Activated naive CD8-positive, alpha-beta T cell treated with anti-CD3 and anti-CD28 coated beads, Interleukin-2, amount 10 ng/mL, durations not matched to agents 7 days and 5 days (primary cell): ENCODE measurements at places on chromosomes 7 and 10. TPM values are rescaled to one million over a fixed set of nuclear protein-coding genes. Genes with fewer than 3 reads are reported as not detected.

- no peak overlapping the region for H3K4me3 ChIP-seq
- H3K36me3 ChIP-seq: no peaks in the 10 kb centered on the region
- H3K27ac ChIP-seq: no peak overlapping the region
- no peak for DNase-seq
- no peaks in the 10 kb centered on the region for H3K27me3 ChIP-seq
Measured at GRCh38 chr7:53604201-53604600, 568.8 kb downstream of the POM121L12 start.

- H3K36me3 ChIP-seq: no peaks in the 10 kb centered on the region
- H3K4me1 ChIP-seq: no peaks in the 10 kb centered on the region
- H3K27ac ChIP-seq: no peak overlapping the region
- H3K27me3 ChIP-seq: no peaks in the 10 kb centered on the region
Measured at GRCh38 chr10:35745617-35746403, 103.7 kb upstream of the FZD8 start.

DNA sequence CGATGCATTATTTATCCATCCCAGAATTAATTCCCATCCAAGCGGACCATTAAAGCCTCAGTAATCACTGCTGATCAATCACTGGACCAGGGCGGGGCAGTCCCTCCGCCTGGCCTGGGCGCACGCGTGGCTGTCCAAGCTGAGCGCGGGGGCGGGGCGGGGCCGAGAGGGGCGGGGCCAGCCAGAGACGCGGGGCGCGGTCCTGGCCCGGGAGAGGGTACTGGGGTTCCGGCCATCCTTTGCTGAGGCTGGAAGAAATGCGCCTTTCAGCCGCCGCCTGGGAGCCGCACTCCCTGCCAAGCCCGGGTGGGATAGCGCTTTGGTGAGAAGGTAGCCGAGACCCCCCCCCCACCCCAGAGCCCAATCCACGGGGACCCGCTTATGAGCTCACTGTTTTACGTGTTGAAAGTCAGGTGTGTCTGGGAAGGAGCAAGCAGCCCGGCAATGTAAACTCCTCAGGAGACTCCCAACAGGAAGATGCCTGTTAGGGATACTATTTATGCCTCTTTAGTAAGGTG is at the start of gene ARHGAP22:
Gene ARHGAP22, minus strand, starts transcription at position 83 of the 518 bp plus-strand sequence. CDS start 277 bp downstream, outside the sequence.
- H3K27me3 ChIP-seq: peaks cover 32% of the 10 kb centered on the region
- peaks cover 3% of the 10 kb centered on the region for H3K4me1 ChIP-seq
- H3K36me3 ChIP-seq: no peaks in the 10 kb centered on the region
- DNase-seq: no peak

GRCh38 chr7:101411508-101411874 is 48.8 kb downstream of the COL26A1 start:
- peak overlapping the region; percentile 76 for H3K27ac ChIP-seq
- H3K4me3 ChIP-seq: peak overlapping the region; percentile 64
- no peaks in the 10 kb centered on the region for H3K36me3 ChIP-seq
- H3K27me3 ChIP-seq: peaks cover 2% of the 10 kb centered on the region
- H3K4me1 ChIP-seq: peaks cover 13% of the 10 kb centered on the region

DCLRE1A gene
- total RNA-seq: 12.2 TPM

DNA sequence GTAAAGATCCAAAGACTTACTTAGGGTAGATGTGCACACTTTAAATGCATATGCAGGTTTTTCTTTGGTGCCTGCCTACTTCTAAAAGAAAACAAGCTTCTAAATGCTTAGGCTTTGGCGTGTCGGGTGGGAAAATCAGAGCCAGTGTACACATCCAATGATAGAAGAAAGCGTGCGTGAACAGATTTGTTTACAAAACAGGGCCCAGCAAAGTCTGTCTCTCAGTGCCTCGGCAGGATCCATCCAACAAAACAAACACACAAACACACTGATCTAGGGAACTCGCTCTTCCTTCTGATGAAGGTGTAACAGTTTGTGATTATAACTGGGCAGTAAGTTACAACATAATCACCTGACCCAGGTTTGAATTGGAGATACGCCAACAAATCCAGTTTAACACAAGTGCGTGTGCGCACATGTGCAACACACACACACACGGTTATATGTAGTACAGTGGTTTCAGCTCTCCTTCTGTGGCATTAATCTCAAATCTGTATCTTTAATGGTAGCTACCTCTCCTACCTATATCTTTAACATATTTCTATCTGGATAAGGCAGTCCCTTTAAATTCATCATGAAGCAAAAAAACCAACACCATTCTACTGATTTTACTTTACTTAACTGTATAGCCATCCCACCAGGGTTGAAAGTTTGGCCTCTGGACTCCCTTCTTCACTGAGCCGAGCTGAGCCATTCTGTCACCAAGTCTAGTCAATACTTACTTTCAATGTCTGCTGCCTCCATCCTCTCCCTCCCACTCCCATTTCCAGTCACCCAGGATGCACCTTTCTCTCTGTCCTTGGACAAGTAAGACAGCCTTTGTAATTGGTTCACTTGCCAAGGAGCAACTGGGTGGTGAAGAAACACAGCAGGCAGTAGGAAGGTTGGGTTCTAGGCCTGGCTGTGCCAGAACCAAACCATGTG is 184.4 kb upstream of the KLF14 start:
- H3K4me1 ChIP-seq: peaks cover 65% of the 10 kb centered on the region
- no peaks in the 10 kb centered on the region for H3K27me3 ChIP-seq
- peaks cover 23% of the 10 kb centered on the region for H3K36me3 ChIP-seq
- DNase-seq: no peak
- H3K27ac ChIP-seq: peak overlapping the region; percentile 76
- H3K4me3 ChIP-seq: peak overlapping the region; percentile 4

GIMAP6 gene
- total RNA-seq: 130 TPM

CTTNBP2 gene
- total RNA-seq: not detected

DNA sequence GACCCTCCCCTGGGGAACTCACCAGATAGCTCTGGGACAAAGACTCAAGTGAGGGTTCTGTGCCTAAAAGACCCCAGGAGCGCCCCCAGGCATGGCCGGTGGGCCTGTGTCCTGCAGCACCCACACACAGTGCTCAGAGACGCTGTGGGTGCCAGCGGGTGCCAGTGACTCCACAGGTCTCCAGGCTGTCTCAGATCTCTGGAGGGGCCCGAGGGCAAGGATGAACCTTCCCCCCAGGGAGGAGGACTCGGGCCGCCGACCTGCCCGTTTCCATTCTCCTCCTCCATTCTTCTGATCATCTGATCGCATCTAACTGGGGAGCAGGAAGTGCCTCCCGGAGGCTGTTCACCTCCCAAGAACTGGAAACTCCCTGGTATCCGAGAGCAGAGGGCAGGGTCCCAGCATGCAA is 980 bp downstream of the ADAM8 start:
- peaks cover 3% of the 10 kb centered on the region for H3K36me3 ChIP-seq
- H3K4me3 ChIP-seq: peak overlapping the region; percentile 87
- H3K27ac ChIP-seq: peak overlapping the region; percentile 82
- DNase-seq: peak; percentile 68

EPO gene
- 0.22 TPM for total RNA-seq

DNA sequence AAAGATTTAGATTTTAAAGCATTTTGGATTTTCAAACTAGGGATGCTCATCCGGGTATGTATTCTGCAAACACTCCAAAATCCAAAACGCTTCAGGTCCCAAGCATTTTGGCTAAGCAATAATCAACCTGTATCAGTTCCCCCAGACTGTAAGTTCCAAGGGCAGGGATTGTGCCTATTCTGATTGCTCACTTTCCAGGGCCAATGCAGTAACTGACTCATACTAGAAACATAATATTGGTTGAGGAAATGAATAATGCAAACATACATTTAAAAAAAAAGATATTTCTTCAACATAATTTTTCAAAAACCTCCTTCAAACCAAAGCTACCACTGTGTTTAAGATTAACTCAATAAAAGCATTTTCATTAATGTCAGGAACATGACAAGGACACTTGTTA is 69.5 kb downstream of the HIBADH start:
- H3K4me3 ChIP-seq: no peak overlapping the region
- no peaks in the 10 kb centered on the region for H3K36me3 ChIP-seq
- no peak for DNase-seq
- no peaks in the 10 kb centered on the region for H3K27me3 ChIP-seq
- H3K27ac ChIP-seq: no peak overlapping the region
- H3K4me1 ChIP-seq: peaks cover 1% of the 10 kb centered on the region
